T-helper 1 cell (primary cell): ENCODE measurements at places on chromosomes 16 and 17.

DNA sequence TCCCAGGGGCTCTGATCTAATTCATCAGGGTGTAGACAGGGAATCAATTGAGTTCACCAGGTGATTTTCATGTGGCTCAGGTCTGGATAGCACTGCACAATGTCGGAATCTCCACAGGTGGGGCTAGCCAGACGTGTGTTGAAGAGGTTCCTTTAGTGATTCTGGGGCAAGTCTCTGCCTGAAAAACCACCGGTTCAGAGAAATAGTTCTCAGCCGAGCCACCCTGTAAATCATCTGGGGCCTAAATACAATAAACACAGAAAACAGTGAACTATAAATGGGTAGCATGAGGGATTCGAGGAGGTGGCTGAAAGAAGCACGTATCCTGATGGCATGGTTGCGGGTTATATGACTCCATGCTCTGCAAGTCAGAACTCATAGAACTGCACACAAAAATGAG lies 21.3 kb downstream of the ASPA start:
- DNase-seq, result no peak

DNA sequence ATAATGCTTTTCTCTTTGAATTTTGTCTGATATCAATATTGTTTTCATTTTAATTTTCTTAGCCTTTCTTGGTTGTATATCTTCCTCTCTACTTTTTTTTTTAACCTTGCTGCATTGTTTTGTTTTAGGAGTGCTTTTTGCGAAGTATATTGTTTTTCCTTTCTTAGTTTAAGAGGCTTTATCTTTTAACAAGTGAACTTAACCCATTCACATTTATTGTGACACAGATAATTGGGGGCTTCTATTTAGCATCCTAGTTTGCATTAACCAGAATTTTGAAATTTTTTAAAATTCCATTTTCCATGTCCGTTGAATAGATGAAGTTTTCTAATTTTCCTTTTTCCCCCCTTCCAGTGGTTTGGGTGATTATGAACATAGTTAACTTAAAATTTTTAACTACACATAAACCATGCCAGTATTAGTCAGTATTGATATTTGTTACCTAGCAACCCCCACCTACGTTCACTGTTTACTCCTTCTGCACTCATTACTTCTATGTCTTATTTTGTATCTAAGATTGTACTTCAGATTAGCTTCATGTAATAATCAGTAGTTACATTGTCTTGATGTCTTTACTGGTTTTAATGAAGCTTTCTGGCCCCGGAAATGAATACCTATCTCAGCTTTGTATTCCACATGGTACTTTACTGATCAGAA lies 44.4 kb downstream of the TNRC6A start:
- DNase-seq, result no peak

DNA sequence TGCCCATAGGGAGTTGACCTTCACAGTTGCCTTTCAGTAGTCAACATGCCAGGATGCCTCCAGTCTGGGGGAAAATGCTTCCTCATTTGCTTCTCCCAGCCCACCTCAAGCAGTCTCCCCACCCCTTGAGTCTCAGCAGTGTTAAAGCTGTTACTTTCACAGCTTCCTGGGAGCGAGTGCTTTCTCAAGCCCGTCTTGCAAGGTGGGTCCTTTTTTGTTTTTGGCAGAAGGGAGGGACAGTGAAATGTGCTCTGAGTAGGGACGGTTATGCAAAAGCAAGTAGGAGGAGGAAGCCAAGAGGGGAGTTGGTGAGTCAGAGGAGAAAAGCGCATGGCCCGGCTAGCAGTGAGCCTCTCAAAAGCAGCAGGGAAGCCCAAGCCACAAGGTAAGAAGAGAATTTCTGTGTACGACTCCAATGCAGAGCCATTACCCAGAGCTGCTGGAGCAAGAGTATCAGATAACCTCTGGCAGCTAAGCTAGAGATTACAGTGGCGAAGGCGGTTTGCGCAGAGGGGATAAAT lies at the start of gene CHST4:
TSS of gene CHST4 (plus strand) at position 316 of the 521 bp plus-strand sequence. CDS start 10,252 bp downstream, outside the sequence.
- no peak for DNase-seq

- DNase-seq, result no peak
Observed at GRCh38 chr16:74560912-74561311, 46.0 kb downstream of the GLG1 start.

- DNase-seq, result no peak
Observed at GRCh38 chr16:49630783-49631182, 225.1 kb downstream of the ZNF423 start.

- DNase-seq, result no peak
Observed at GRCh38 chr16:67310561-67310960, 16.0 kb downstream of the KCTD19 start.

- no peak for DNase-seq
Observed at GRCh38 chr16:55001931-55002330, 71.3 kb downstream of the IRX5 start.

GRCh38 chr17:66165537-66166123 lies 26.3 kb downstream of the CEP112 start:
- DNase-seq, result no peak

- no peak for DNase-seq
Observed at GRCh38 chr16:58056580-58056979, 31.0 kb downstream of the MMP15 start.

- DNase-seq, result peak; percentile 62
Observed at GRCh38 chr16:89921702-89922476, 1.3 kb upstream of the TUBB3 start.

DNA sequence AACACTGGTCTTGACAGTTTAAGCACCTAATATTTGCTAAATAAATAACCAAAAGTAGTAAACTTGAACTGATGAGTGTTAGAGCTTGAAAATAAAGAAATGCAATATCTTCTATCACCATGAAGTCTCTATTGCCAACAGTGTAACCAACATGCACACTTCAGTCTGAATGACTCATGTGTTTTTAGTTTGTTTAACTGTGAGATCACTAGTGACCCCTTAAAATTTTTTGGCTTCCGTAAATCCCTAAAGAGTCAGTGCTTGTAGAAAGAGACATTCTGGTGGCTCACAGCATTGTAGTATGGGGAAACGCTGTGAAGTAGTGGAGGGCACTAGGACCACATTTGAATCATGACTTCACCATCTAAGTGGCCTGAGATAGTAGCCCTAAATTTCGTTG lies 341.1 kb downstream of the PMP22 start:
- no peak for DNase-seq

GRCh38 chr17:50690887-50691549 lies 16.7 kb downstream of the ANKRD40 start:
- DNase-seq, result no peak

DNA sequence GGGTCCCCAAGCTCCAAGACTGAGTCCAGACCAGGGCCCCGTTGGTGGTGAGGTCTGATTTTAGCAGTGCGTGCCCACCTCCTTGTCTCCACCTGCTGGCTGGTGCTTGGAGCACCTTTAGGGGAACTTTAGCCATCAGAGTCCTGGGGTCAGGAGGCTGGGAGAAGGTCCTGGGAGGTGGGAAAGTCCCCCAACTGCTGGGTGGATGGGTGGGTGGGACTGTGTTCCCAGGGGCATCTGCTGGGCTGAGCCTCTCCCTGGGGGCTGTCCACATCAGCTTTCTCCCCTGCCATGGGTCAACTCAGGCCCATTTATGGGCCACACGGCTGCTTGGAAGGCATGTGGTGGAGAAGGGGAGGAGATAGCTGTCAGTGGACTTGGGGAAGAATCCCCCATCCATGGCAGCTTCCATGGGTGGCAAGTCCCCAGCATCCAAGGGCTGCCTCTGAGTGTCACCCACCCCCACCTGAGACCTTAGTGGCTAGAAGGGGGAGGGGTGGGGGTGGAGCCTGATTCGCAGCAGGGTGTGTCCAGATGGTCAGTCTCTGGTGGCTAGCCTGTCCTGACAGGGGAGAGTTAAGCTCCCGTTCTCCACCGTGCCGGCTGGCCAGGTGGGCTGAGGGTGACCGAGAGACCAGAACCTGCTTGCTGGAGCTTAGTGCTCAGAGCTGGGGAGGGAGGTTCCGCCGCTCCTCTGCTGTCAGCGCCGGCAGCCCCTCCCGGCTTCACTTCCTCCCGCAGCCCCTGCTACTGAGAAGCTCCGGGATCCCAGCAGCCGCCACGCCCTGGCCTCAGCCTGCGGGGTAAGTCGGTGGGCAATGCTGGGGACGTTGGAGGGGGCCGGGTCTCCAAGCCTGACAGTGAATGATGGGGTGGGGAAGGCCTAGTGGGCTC lies at the start of gene TRPV2:
TSS of gene TRPV2 (plus strand) at position 541 of the 894 bp plus-strand sequence. CDS start 2,098 bp downstream, outside the sequence.
- DNase-seq, result no peak
